ENCODE measurements at places on chromosomes 3 and 15.

DNA sequence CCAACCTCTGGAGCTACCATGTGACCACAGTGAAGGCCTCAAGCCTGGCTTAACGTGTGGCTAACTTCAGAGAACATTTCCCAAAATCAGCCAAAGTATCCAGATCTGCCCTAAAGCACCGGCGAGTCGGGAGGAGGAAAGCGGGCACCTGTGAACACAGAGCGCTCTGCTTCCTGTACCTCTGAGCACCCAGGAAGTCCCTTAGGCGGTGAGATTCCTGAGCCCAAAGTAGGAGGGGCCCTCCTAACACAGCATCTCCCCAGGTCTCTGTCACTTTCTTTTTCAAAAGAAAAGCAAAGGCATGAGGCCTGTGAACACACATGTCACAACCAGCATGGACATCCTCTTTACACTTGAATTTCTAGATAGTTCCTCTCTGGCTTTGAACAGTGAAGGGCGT, 944 bp upstream of the EIF4E3 start:
- peak; percentile 44 for DNase-seq

GRCh38 chr15:58501636-58502188, 69.9 kb downstream of the LIPC start:
- no peak for DNase-seq

- no peak for DNase-seq
Observed at GRCh38 chr3:43473244-43473643, 148.6 kb downstream of the ANO10 start.

GRCh38 chr3:13217736-13218540, 144.7 kb upstream of the IQSEC1 start:
- no peak for DNase-seq

DNA sequence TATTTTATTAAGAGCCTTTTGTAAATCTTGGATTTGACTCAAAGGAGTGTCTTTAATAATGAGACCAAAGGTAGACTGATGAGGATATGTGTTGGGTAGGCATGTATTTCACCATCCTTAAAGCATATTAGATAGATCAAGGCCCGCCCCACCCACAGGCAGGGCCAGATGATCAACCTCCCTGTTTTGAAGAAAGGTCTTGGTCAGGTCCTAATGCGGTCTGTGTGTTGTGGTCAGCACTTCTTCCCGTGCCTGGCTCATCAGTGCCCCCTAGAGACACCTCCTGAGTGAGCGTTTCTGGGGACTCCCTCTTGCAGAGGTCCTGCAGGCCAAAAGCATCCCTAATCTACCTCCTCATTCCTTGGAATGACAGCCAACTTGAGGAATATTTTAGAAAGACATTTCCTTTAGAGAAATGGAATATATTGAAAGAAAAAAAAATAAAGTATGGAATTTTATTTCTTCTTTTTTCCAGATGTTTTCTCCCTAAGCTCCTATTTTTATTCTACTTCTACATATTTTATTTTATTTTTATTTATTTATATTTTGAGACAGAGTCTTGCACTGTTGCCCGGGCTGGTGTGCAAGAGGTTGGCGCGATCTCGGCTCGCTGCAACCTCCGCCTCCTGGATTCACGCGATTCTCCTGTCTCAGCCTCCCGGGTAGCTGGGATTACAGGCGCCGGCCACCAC, 6.0 kb downstream of the TM4SF4 start:
- DNase-seq = no peak
